Right atrium auricular region (tissue), 2 donors: ENCODE measurements at places on chromosomes 12 and 14. TPM values are rescaled to one million over a fixed set of nuclear protein-coding genes. Genes with fewer than 3 reads are reported as not detected.

KCNA5 gene
- 74.6 TPM for total RNA-seq

SLC25A47 gene
- total RNA-seq = not detected

RPAP3 gene
- total RNA-seq = 14.3 TPM

OR4E2 gene
- not detected for total RNA-seq

ASCL4 gene
- not detected for total RNA-seq

MMP17 gene
- 2.1 TPM for total RNA-seq

CLBA1 gene
- total RNA-seq = 2.2 TPM

RNASE3 gene
- total RNA-seq = not detected

TAS2R9 gene
- not detected for total RNA-seq

SERPINA6 gene
- total RNA-seq = not detected

BCAT1 gene
- total RNA-seq = 3.4 TPM

THAP2 gene
- 5.2 TPM for total RNA-seq

LRRC9 gene
- not detected for total RNA-seq

TAS2R14 gene
- total RNA-seq = 0.39 TPM
